ENCODE measurements at places on chromosomes 13 and 19. TPM values are rescaled to one million over a fixed set of nuclear protein-coding genes. Genes with fewer than 3 reads are reported as not detected.
A peak's percentile ranks its signal among the peaks of the same experiment; 100 is the strongest.

DNA sequence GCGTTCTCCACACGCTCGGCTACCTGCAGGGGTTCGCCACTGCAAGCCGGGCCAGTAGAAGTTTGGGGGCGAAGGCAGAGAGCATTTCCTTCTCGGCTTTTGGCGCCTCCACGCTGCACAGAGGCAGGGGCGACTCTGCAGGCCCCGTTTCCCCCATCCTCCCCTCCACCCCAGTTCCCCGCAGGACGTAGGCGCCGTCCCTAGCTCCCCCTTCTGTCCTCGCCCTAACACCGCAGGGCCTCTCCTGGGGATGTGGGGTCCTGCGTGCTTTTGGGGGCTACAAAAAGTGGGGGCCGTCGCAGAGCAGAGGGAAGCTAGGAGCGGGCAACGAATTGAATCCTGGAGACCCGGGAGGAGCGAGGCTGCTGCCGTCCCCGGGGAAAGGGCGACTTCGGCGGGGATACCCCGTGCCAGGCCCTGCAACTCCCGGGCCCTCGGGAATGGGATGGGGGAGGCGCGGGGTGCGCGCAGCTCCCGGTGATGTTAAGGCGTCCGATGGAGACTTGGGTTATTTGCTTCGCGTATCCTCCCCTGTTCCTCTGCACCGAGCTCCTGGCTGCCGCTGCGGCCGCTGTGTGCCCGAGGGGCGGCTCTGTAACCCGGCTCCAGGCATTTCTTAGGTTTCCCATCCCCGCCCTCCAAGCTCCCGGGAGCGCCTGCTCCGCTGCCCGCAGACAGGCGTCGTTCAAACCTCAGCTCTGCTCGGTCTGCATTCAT lies 255.9 kb upstream of the SOX21 start:
- DNase-seq, result peak; percentile 15

GRCh38 chr13:99144306-99144705 lies 56.3 kb upstream of the UBAC2 start:
- DNase-seq, result no peak

GRCh38 chr19:3108775-3109174 lies 14.6 kb downstream of the GNA11 start:
- DNase-seq, result peak; percentile 73

GRCh38 chr19:19355606-19356139 lies 35.0 kb downstream of the MAU2 start:
- no peak for DNase-seq

GRCh38 chr19:40530091-40530901 lies 46.4 kb upstream of the SHKBP1 start:
- peak; percentile 35 for DNase-seq

GRCh38 chr13:95970878-95971277 lies 82.3 kb downstream of the UGGT2 start:
- no peak for DNase-seq

DNA sequence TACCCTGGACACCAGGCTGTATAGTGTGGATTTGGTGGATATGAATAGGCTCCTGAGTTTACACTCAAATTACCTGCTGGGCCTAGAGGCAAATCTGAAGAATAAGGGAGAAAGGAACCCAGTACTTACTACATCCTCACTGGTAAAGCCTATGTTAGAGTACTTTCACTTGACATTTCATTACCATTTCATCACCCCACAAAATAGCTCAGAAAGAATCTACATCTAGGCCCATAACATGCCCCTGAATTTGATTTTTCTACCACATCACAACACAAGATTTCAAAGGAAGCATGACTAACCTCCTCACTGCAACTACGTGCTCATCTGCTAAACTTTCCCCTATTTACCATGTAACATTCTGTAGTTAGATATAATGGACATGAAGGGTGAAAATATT lies 43.3 kb downstream of the VWA8 start:
- peak; percentile 35 for DNase-seq

DNA sequence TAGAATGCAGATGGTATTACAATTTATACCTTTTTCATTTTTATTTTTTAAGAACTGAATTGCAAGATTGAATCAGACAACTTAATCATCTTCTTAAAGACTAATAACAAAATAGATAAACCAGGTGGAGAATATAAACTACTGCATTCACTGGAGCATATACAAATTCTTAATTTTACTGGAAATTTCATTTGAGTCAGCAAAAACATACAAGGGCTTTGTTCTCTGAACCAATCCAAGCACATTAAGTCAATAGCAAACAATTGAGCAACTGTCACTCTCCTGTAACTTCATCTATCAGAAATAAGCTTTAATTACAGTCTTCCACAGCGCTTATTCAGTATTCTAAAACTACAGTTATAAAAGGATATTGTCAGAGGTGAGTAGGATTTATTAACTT lies 167.4 kb upstream of the OBI1 start:
- no peak for DNase-seq

DNA sequence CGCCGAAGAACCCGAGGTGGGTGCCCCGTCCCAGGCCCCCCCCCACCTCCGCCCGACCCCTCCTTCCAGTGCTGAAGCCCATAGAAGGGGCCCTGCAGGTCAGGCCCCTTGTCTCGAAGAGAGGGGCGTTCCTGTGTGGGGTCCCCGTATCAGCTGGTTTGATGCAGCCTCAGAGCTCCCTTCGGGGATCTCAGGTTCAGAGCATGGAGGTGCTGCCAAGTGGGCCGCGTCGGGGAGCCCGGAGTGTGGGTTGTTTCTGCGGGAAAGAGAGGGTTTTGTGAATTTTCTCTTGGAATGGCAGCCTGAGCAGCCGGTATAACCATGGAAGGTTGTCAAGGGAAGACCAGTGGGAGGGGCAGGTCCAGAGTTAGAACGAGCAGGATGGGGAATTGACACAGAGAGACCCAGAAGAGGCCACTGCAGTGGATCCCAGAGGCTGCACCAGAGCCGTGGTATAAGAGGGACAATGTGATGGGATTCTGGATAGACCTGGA lies 384 bp downstream of the TRAPPC2B start:
- no peak for DNase-seq

DNA sequence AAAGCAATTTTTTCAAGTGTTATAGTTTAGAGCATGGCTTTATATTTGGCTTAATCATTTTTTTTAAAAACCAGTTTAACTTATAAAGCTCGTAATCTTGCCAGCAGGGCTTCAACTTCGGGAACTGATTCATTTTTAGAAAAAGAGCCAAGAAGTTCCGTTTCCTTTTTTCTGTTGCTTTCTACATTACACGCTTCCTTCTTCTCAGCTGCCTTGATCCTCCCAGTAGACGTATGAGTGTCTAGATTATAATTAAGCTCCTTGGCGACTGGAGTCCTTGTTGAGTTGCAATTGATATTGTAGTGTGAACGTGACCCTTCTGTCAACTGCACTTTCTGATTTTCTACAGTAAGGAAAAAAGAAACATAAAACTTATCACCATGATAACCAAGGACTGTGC lies 497.2 kb downstream of the DIAPH3 start:
- no peak for DNase-seq

DNA sequence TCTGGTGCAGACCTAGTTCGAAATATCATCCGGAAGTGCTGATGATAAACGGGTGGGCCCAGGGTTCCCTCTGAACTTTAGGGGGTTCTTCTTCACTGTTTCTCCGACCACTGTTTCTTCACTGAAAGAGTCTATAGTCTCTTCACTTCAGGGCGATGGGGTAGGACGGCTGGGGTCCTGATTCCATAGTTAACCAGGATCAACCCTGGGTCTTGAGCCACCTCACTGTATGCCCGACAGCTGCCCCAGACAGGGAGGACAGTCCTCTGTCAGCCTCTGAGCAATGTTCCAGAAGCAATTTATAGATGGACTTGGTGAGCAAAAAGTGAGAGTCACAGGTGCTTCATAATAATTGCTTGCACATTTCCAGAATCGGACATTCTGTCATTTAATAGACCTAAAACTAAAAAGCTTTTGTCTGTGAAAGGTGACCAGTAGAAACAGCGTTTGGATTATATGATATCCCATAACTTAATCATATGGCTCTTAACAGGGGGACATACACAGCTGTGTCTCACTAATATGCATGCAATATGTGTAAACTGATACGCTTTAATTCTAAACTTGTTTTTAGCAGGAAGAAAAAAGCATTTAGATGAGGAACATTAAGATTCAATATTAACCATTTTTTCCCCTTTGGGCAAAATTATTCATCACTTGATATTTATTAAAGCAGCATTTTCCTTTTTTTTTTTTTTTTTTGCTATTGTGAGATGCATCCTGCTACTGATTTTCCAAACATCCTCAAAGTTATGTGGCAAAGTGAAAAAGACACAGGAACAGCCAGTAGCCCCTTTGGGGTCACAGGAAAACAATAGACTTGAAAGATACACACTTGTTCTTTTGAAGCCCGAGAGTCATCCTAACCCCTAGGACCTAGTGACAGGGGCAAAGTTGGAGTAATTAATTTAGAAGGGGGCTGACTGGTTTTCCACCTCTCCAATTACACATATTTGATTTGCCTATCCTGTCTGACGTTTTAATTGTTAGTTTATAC lies 277.0 kb downstream of the ZNF536 start:
- DNase-seq, result no peak

GRCh38 chr13:42116225-42116624 lies 67.8 kb downstream of the DGKH start:
- no peak for DNase-seq

- DNase-seq, result no peak
These were observed 6.4 kb upstream of the RASL11A start for GRCh38 chr13:27264181-27264580.

GRCh38 chr19:34540811-34541557 lies 59.4 kb downstream of the WTIP start:
- no peak for DNase-seq

DNA sequence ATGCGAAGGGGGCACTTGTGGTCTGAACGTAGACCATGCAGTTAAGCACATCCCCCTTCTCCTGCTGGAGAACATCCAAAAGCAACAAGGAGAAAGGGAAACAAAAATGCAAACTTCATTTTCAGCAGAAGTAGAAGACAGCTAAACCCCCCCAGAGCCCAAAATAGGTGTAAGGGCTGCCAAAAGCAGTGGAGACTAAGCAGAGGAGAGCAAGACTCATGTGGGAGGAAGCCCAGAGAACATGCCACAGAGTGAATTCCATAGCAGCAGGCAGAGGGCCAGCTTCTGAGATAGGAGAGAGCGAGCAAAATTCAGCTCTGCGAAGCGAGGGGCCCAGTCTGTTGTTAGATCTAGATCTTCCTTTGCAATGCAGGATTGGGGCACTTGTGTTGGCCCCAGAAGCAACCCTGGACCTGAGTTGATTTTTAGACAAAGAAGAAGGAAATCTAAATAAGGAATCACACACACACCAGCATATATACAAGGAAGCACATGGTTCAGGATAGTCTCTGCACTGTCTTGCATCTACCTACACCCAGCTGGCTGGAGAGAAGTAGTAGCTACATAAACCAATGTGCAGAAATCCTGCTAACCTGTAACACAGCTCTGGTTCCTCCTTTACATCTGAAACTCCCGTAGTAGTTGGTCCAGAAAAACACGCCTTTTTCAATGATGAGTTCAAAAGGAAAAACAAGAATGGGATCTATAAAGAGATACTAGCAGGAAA lies 199.6 kb downstream of the SPRY2 start:
- no peak for DNase-seq

GRCh38 chr13:24006520-24007248 lies 109.4 kb upstream of the C1QTNF9B start:
- DNase-seq, result no peak

- DNase-seq, result no peak
These were observed 5.3 kb downstream of the GPC6 start for GRCh38 chr13:93231867-93232266.

- no peak for DNase-seq
These were observed 498 bp upstream of the RBM26 start for GRCh38 chr13:79406597-79406908.

DNA sequence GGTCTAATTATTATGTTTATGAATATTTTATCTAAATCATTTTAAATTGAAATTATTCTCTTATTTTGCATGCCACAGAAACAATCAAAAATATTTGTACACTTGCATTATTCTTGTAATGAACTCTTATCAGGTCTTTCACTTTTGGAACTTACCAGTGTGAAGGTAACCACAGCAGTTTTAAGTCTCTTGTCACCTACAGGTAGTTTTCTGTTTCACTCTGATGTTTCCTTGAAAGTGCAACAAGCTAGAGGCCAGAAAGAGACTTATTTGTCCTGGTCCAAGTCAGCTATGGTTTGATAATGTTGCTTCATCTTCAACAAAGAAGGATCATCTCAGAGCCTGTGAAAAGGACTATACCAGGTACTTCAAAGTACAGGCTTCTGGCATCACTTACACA lies 133.4 kb upstream of the NBEA start:
- DNase-seq, result no peak

DNA sequence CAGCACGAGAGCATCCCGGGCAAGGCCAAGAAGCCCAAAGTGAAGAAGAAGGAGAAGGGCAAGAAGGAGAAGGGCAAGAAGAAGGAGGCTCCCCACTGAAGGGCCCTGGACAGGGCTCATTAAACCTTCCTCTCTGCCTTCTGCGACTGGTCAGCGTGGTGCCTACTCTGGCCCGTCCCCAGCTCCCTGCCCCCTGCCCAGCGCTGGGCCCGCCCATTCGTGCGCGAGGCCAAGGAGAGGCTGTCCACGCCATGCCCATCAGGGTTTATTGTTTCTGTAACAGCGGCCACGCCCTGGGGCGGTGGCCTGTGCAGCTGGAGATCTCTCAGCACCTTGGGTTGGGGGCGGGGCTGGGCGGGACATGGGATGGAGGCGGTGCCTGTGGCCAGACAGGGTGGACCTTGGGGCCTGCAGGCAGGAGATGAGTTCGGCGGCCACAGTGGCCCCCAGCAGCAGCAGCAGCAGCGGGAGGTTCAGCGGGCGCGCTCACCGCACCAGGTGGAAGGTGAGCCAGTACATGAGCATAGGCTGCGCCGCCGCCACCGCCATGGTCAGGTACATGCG lies 897 bp downstream of the C19orf33 start:
- no peak for DNase-seq

DNA sequence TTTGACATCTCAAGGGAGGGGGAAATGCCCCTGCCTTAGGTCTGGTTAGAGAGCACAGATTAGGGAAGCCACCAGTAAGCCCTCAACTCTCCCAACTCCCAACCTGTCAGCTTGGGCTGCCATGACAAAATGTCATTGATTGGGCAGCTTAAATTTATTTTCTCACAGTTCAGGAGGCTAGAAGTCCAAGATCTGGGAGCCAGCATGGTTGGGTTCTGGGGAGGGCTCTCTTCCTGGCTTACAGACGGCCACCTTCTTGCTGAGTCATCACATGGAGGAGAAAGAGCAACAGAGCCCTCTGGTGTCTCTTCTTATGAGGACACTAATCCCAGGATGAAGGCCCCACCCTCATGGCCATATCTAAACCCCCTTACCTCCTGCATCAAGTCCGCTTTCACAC lies 24.2 kb downstream of the C19orf12 start:
- DNase-seq, result peak; percentile 59

DNA sequence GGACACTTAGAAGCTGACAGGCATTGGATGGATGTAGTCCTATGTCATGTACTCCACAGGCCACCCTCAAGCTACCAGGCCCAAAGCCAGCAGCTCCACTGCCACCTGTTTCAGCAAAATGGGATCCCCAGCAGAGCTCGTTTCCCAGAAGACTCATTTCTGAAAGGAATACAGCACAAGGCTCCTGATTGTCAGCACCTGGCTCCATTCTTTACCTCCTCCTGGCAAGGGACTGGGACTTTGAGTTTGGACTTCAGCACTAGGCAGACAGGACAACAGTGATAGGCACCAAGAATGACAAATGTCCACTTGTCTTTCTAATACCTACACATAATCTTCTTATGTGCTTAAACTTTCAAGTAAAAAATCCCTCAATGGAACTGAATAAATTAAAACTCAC lies 150.4 kb upstream of the RXFP2 start:
- DNase-seq, result no peak

PPP1R37 gene
- 11.8 TPM for total RNA-seq

DIAPH3 gene
- total RNA-seq, result 28.5 TPM

NDUFA7 gene
- total RNA-seq, result 62.5 TPM

KIRREL2 gene
- total RNA-seq, result 5.6 TPM

PNMA8A gene
- 1.9 TPM for total RNA-seq

ZNF317 gene
- total RNA-seq, result 57.4 TPM

POLR1D gene
- total RNA-seq, result 156 TPM

SGCG gene
- not detected for total RNA-seq

CNFN gene
- 2.1 TPM for total RNA-seq
